ENCODE measurements at places on chromosomes 2 and 18. TPM values are rescaled to one million over a fixed set of nuclear protein-coding genes. Genes with fewer than 3 reads are reported as not detected.

Gene RAB6C
- 0.07 TPM for total RNA-seq

Gene LRRC30
- total RNA-seq, result not detected

Gene PRKAG3
- total RNA-seq, result not detected

Gene PLEK
- 0.37 TPM for total RNA-seq

Gene APCDD1
- 5.3 TPM for total RNA-seq

Gene IL36B
- not detected for total RNA-seq

Gene MEP1B
- total RNA-seq, result not detected

Gene ALLC
- total RNA-seq, result not detected

Gene GAREM2
- 18.9 TPM for total RNA-seq

Gene GPBAR1
- 0.25 TPM for total RNA-seq

Gene BMPR2
- 18.1 TPM for total RNA-seq

Gene MSTN
- total RNA-seq, result not detected

GRCh38 chr18:35949903-35950627 is 22.4 kb upstream of the RMP24 start:
- peaks cover 10% of the 10 kb centered on the region for H3K36me3 ChIP-seq
- H3K4me3 ChIP-seq, result peak overlapping the region; percentile 79
- H3K4me1 ChIP-seq, result peaks cover 37% of the 10 kb centered on the region
- no peaks in the 10 kb centered on the region for H3K27me3 ChIP-seq

DNA sequence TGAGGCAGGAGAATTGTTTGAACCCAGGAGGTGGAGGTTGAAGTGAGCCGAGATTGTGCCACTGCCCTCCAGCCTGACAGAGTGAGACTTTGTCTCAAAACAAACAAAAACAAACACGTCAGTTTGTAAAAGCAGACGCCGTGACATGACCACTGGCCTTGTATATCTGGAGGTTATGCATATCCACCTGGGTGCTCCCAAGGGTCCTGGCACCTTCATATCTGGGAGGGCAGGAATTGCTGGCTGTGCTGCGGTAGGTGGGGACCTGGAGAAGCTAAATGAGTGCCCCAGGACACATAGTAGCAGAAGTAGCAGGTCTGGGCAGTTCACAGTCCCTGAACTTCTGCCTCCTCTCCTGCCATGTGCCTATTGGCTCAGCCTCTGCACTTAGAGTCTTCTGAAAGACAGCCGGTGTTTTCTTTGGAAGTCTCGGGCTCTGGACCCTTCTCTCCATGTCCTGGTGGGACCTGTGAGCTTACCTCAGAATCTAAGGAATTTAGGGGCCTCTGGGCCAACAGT is 30.9 kb upstream of the IL1R2 start:
- H3K27me3 ChIP-seq, result peaks cover 2% of the 10 kb centered on the region
- DNase-seq, result no peak
- H3K4me1 ChIP-seq, result peaks cover 10% of the 10 kb centered on the region
- no peak overlapping the region for H3K27ac ChIP-seq
- H3K4me3 ChIP-seq, result no peak overlapping the region

DNA sequence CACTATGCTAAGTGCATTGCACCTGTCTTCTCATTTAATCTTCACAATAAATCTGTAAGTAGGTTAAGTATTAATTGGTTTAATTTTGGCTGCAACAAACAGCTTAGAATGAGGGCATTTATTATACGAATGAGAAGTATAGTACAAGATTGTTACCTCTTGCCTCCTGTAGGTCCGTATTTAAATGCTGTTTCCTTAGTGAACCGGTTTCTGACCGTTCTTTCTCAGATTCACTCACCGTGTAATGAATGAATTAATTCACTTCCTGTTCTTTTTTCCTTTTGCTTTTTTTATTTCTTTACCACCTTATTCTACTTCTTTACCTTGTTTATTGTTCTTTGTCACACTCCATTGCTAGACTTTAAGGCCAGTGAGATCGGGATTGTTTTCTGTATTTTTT is 153.8 kb upstream of the RASGRP3 start:
- H3K27ac ChIP-seq, result no peak overlapping the region
- no peaks in the 10 kb centered on the region for H3K4me1 ChIP-seq
- H3K4me3 ChIP-seq, result no peak overlapping the region
- no peaks in the 10 kb centered on the region for H3K36me3 ChIP-seq
- no peak for DNase-seq

DNA sequence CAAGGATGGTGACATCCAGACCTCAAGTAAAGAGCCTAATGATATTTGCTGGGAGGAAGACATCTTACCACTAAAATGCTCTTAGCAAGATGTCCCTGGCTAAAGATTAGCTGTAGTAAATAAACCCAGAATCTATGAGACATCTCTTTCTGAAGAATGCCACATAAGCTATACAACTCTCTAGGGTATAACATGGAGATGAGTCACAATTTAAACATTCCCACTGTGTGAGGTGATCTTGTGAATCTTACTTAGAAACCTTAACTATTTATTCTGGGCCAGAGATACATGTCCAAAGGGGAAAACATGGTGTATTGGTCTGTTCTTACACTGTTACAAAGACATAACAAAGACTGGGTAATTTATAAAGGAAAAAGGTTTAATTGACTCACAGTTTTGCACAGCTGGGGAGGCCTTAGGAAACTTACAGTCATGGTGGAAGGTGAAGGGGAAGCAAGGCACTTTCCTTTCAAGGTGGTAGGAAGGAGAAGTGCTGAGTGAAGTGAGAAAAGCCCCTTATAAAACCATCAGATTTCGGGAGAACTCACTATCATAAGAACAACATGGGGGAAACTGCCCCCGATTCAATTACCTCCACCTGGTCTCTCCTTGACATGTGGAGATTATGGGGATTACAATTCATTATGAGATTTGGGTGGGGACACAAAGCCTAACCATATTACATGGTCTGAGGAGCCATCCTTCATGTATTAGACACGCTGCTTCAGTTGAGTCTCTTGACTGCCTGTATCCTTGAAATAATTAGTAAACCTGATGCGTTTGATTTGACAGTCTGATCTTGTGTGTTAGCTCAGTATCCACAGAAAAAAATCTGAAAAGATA is 17.1 kb downstream of the KRCC1 start:
- no peaks in the 10 kb centered on the region for H3K27me3 ChIP-seq
- no peaks in the 10 kb centered on the region for H3K36me3 ChIP-seq
- no peak for DNase-seq
- peak overlapping the region; percentile 70 for H3K27ac ChIP-seq
- no peak overlapping the region for H3K4me3 ChIP-seq
- peaks cover 23% of the 10 kb centered on the region for H3K4me1 ChIP-seq

DNA sequence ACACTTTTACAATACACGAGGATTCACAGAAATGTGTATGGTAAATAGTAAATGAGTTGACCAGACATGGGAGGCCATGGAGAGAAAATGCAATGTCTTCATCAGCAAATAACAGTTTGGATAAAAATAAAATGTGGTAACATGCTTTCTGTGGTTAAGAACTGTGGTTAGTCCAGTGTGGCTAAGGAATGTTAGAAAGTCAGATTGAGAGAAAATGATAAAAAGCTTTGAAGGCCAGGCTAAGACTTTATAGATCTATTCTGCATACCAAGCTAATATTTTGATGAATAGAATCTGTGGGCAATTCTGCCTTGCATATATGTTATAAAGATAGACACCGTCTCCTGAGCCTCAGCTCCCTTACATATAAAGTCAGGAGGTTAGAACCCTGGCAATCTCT is 215.9 kb downstream of the SOX11 start:
- no peak for DNase-seq
- peaks cover 78% of the 10 kb centered on the region for H3K27me3 ChIP-seq
- no peaks in the 10 kb centered on the region for H3K4me1 ChIP-seq
- H3K27ac ChIP-seq, result no peak overlapping the region
- H3K36me3 ChIP-seq, result peaks cover 57% of the 10 kb centered on the region

GRCh38 chr2:195488567-195488966 is 168.5 kb upstream of the SLC39A10 start:
- no peaks in the 10 kb centered on the region for H3K27me3 ChIP-seq
- peaks cover 17% of the 10 kb centered on the region for H3K4me1 ChIP-seq
- no peaks in the 10 kb centered on the region for H3K36me3 ChIP-seq
- no peak for DNase-seq
- no peak overlapping the region for H3K4me3 ChIP-seq

- H3K4me1 ChIP-seq, result peaks cover 5% of the 10 kb centered on the region
- no peak overlapping the region for H3K27ac ChIP-seq
- H3K27me3 ChIP-seq, result no peaks in the 10 kb centered on the region
- H3K4me3 ChIP-seq, result no peak overlapping the region
- H3K36me3 ChIP-seq, result no peaks in the 10 kb centered on the region
Measured at GRCh38 chr2:161990741-161991140, 83.3 kb downstream of the DPP4 start.

DNA sequence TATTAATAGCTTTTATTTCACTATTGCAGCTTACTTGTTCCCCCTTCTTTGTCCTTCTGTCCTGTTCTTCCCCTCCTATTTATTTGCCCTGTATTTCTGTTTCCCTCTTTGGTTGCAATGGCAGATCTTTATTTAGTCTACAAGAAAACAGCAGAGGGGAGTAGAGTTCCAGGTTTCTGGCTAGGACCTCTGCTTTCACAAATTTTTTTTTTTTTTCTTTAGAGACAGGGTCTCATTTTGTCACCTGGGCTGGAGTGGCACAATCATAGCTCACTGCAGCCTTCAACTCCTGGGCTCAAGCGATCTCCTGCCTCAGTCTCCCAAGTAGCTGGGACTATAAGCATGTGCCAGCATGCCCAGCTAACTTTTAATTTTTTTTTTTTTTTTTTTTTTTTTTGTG is 188.1 kb upstream of the SPRED2 start:
- no peaks in the 10 kb centered on the region for H3K36me3 ChIP-seq
- no peak overlapping the region for H3K27ac ChIP-seq
- H3K4me1 ChIP-seq, result no peaks in the 10 kb centered on the region

DNA sequence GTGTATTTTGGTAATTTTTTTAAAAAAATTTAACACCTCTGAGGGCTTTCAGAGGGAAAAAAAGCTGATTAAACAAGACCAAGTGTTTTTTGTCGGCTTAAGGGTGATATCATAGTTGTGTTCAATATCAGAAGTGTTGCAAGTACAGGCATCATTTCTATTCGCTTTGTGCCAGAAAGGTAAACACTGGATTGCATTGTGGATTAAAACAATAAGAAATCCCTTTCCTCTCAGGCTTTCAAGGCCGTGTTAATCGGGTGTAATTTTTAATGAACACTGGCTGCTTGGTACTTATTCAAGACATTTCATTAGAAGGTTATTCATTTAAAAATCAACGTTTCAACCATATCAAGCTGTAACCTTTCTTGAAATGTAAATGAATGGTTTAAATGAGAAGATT is 18.3 kb downstream of the FIGN start:
- peaks cover 5% of the 10 kb centered on the region for H3K27me3 ChIP-seq
- no peak for DNase-seq
- no peak overlapping the region for H3K4me3 ChIP-seq

GRCh38 chr2:31236433-31237205 is 2.7 kb downstream of the EHD3 start:
- H3K27me3 ChIP-seq, result peaks cover 11% of the 10 kb centered on the region
- no peak overlapping the region for H3K4me3 ChIP-seq
- H3K27ac ChIP-seq, result no peak overlapping the region
- no peaks in the 10 kb centered on the region for H3K36me3 ChIP-seq

- no peaks in the 10 kb centered on the region for H3K27me3 ChIP-seq
- H3K4me3 ChIP-seq, result no peak overlapping the region
- H3K4me1 ChIP-seq, result peaks cover 45% of the 10 kb centered on the region
- DNase-seq, result no peak
- peaks cover 10% of the 10 kb centered on the region for H3K36me3 ChIP-seq
- H3K27ac ChIP-seq, result peak overlapping the region; percentile 92
Measured at GRCh38 chr2:174827371-174828369, 63.4 kb upstream of the CHRNA1 start.

GRCh38 chr18:63567276-63567675 is 19.9 kb upstream of the SERPINB13 start:
- no peak overlapping the region for H3K4me3 ChIP-seq
- H3K4me1 ChIP-seq, result no peaks in the 10 kb centered on the region
- no peaks in the 10 kb centered on the region for H3K36me3 ChIP-seq
- no peak overlapping the region for H3K27ac ChIP-seq
- H3K27me3 ChIP-seq, result no peaks in the 10 kb centered on the region

DNA sequence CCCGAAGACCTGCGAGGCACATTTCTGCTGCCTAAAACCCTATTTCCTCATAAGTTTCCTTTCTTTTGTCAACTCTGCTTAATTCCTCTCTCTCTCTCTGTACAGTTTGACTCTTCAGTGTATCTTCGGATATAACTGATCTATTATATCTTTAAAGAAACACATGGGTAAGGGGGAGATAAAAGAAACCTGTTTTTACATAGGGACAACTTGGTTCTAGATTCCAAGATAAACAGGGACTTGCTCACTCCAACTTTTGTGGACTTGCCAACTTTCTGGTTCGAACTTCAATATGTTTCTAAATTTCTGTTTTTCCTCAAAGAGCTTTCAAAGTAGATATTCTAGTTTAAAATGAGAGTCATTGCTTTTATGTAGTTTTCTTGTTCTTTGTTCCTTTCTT is 182.7 kb upstream of the EPC2 start:
- no peak for DNase-seq
- no peaks in the 10 kb centered on the region for H3K27me3 ChIP-seq
- H3K27ac ChIP-seq, result no peak overlapping the region
- no peaks in the 10 kb centered on the region for H3K4me1 ChIP-seq

DNA sequence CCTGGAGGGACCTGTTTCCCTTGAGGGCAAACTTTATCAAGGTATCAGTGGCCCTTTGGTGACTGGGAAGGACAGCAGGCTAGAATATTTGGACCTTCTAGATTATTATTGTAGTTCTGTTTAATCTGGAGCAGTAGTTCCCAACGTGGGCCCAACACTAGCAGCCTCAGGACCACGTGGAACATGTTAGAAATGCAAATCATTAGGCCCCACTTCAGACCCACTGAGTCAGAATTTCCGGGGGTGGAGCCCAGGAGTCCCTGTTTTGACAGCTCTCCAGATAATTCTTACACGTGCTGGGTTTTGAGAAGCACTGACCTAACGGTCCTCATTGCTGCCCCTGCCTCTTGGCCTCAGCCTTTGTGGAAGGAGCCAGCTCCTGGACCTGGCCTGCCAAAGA is 25.5 kb upstream of the DYNC2LI1 start:
- 0 out of 2 replicates have a peak, but pooled peaks cover 4% of the 10 kb centered on the region for H3K4me1 ChIP-seq
- DNase-seq, result no peak
- H3K4me3 ChIP-seq, result no peak overlapping the region
- H3K27me3 ChIP-seq, result no peaks in the 10 kb centered on the region
- no peak overlapping the region for H3K27ac ChIP-seq

- no peak overlapping the region for H3K4me3 ChIP-seq
- H3K27ac ChIP-seq, result 0 out of 2 replicates have a peak overlapping the region, but pooled peaks have one; percentile 73
- no peak for DNase-seq
- no peaks in the 10 kb centered on the region for H3K27me3 ChIP-seq
- peaks cover 55% of the 10 kb centered on the region for H3K4me1 ChIP-seq
Measured at GRCh38 chr2:48205137-48205798, 299.0 kb upstream of the FBXO11 start.

GRCh38 chr2:50613161-50613560 is 418.8 kb downstream of the NRXN1 start:
- DNase-seq, result no peak
- H3K4me1 ChIP-seq, result peaks cover 31% of the 10 kb centered on the region
- peaks cover 16% of the 10 kb centered on the region for H3K27me3 ChIP-seq
- no peak overlapping the region for H3K4me3 ChIP-seq
